ENCODE measurements at places on chromosomes 11 and 22.

DNA sequence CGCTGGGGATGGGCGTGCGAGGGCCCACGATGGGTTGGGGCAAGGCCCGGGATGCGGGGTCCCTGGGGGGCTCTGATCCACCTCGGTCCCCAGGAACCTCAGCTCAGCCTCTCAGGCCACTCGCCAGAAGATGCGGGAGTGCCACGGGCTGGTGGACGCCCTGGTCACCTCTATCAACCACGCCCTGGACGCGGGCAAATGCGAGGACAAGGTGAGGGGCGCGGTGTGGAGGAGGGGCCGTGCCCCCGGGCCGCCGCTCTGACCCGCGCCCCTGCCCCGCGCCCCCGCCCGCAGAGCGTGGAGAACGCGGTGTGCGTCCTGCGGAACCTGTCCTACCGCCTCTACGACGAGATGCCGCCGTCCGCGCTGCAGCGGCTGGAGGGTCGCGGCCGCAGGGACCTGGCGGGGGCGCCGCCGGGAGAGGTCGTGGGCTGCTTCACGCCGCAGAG is 6.3 kb downstream of the PKP3 start:
- no peak for DNase-seq

- DNase-seq = no peak
Measured at GRCh38 chr11:66329165-66329673, 7.0 kb downstream of the RIN1 start.

GRCh38 chr22:43996170-43996980 is 27.7 kb upstream of the PARVB start:
- no peak for DNase-seq

DNA sequence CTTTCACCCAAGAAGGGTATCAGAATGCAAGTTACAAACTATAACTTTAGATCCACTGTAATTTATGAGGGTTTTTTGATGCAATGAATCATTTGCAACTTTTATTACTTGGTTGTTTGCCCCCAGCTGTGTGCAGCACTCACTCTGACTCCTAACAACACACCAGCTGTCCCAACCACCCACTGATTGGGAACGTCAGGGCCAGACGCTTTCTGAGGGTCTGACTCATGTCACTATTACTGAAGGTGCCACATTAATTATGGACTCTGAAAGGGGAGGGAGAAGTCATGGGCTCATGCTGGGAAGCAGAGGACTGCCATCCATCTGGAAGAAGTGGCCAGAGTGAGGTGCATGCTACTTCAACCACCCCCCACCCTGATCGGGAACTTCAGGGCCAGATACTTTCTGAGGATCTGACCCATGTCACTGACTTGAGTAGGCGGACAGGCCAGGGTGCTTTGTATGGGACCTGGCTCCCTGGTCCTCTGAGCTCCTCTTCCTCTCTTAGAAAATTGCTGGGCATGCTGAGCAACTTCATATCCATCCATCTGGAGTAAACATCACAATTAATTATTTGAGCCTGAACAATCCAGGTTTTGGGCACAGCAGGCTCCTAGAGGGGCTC is 44.9 kb upstream of the DRD2 start:
- DNase-seq = no peak

GRCh38 chr11:94790661-94791180 is 22.6 kb downstream of the AMOTL1 start:
- no peak for DNase-seq

DNA sequence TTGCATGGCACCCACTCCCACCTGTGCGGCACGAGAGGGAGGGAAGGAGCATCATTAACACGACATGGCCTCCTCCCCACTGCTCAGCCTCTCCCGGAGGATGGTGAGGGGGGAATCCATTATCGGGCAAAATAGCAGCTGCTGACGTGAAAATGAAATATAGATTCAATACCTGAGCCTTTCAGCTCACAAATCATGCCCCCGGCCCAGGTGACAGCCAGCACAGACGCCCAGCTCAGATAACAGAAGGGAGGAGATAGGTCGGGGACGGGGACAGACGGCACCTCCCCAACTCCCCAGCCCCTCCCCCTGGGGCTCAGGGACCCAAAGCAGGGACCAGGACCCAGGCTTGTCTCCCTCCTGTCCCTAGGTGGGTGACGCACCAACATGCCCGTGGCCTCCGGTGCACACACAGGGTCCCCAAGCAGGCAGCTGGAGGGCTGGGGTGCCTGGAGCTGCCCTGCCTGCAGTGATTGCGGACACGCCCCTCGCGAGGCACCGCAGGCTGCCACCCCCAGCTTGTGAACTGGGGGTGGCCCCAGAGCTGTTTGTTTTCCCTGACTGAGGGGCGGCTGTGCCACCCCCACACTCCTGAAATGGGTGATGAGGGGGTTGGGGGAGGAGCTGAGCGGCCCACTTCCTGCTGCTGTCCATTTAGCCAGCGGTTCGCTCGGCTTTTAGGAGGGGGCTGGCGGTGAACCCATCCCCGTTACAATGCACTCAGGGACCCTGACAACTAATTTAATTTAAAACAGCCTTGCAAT is 31.7 kb downstream of the FLRT1 start:
- DNase-seq = no peak

DNA sequence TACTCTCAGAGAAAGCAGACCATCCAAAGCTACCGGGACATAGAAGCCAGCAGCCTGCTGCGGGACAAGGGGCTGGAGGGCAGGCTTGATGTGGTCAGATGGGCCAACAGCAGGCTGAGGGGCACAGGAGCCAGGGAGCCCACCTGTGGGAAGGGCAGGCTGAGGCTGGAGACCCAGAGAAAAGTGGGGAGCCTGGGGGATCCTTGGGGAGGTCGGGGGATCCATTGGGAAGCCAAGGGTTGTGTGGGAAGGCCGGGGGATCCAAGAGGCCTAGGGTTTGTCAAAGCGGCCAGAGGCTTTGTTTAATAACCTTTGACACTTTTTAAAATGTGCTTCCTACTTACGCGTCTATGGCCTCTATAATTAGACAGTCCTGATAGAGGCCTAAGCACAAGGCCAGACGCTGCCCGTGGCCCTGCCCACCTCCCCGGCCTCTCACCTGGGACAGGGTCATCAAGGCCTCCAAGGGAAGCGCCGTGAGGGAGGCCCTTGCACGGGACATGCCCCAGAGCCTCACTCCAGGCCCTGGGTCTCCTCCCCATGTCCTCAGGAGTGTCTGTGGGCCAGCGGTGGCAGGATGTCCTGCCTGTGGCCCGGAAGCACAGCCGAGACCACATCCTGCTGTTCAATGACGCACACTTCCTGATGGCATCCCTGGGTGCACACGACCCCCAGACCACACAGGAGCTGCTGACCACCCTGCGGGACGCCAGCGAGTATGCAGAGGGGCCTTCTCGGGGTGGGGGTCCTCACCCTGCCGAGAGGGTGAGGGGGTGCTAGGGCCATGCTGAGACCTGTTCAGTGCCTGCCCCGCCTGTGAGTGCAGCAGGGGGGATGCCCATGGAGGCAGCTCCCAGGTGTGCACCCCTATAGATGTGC is 8.6 kb upstream of the GTSE1 start:
- DNase-seq = no peak

GRCh38 chr11:5625281-5625680 is 480 bp downstream of the TRIM34 start:
- no peak for DNase-seq

DNA sequence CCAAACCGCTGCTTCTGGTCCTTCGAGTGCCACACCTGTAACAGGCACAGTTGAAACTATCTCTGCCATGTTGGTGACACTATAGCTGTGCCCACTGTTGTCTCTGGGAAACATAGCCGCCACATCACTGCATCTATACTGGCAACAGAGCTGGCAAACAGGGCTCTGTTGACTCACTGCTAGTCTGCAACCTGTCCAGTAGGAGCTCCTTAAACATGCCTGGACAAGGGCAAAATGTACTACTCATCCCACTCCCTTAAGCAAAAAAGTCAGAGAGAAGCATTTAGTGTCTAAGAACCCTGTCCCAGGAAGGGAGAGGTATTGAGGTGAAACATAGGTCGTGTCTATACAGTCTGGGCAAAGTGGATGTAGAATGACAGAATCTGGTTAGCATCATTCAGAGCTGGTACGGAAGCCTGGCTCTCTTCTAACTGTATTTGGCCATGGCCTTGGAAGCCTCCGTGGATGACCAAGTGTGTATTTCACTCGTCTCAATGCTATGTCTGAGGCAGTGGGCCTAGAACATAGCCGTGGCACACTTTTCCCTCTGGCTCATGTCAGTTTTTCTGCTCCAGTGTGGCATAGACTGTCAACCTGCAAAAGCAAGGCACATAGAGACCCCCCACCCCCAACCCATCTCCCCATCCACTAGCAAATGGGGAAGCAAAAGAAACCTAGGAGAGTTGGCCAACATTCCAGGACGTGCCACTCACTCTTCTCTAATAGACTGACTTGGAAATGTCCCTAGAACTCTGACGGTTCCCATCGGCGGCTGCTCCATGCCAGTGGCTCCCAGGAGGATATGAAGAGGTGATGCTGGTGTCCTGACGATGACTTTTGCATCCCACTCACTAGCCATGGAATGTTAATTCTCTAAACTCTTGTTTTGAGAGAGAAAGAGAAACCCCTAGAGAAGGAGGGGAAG is 21.4 kb upstream of the PISD start:
- DNase-seq = no peak

DNA sequence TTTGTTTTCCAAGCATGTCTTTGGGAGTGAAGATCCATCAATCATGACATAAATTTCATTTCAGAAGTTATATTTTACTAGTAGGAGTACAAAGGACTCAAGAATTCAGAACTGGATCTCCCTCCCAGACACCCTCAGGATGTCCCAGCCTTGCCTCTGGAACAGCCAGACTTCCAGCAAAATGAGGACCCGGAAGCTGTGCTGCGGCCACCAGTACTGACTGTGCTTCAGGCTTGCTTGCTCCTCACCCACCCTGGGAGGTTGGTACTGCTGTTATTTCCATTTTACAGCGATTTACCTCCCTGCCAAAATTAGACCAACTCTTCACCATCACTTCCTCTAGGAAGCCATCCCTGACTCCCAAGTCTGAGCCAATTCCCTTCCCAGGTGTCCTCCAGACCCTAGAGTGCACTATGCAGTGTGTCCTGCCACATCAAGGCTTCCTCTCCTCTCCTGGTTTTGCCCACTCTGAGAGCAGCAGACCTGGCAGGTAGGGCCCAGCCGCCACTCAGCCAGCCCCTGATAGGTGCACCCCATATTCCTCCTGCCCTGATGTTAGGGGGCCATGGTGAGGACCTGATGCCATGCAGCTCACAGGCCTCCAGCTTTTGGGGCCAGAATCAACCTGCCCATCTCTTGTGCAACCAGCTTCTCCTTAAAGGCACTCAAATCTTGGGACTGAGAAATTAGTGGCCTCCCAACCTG is 47.3 kb upstream of the WNT7B start:
- no peak for DNase-seq

- no peak for DNase-seq
Measured at GRCh38 chr11:60857378-60858232, 1.9 kb upstream of the PTGDR2 start.

GRCh38 chr11:131460931-131461330 is 90.5 kb downstream of the NTM start:
- DNase-seq = no peak

DNA sequence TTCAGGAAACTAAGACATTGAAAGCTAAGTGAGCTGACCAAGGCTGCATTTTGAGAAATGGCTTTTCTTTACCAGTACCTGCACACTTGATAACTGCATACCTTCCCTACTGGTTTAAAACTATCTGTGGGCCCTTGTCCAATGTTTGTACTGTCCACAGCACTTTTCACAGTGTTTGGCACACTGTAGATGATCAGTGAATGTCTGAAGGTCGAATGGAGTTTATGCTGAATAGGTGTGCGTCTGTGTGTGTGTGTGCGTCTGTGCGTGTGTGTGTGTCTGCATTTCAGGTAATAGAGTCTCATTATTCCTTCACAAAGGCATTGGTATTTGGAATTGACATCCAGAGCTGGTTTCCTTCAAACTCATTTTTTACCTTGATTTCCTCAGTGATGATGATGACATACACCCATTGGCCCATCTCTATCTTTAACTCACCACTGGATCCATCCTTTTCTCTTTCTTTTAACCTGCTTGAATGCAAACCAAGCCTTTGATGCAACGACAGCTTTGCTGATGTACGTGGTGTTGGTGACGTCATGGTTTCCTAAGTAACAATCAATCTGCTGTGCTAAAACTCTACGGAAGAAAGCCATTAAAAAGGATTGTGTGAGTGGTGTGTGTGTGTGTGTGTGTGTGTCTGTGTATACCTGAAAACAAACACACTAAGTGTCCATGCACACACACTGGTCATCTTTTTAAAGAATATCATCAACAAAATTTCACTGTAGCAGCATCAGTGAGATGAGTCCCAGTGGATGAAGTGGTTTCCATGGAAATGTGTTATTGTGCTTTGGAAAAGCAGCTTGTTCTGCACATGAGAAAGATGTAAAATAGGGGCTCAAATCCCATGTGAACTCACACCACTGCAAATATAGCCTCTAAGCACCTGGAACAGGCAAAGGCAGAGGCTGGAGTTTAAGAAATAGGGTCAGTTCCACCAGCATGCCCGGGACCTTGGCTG is 490.2 kb upstream of the B3GAT1 start:
- no peak for DNase-seq

GRCh38 chr11:113615773-113616172 is 90.3 kb downstream of the TMPRSS5 start:
- no peak for DNase-seq

GRCh38 chr11:96194581-96195374 is 148.2 kb downstream of the MAML2 start:
- DNase-seq = no peak

GRCh38 chr11:46896719-46897406 is 21.5 kb downstream of the LRP4 start:
- no peak for DNase-seq

GRCh38 chr11:67289651-67290479 is 762 bp downstream of the ANKRD13D start:
- no peak for DNase-seq

GRCh38 chr11:75428989-75429640 is 3.9 kb downstream of the KLHL35 start:
- DNase-seq = no peak

- no peak for DNase-seq
Measured at GRCh38 chr11:55732936-55733335, 40.3 kb upstream of the OR5D13 start.

DNA sequence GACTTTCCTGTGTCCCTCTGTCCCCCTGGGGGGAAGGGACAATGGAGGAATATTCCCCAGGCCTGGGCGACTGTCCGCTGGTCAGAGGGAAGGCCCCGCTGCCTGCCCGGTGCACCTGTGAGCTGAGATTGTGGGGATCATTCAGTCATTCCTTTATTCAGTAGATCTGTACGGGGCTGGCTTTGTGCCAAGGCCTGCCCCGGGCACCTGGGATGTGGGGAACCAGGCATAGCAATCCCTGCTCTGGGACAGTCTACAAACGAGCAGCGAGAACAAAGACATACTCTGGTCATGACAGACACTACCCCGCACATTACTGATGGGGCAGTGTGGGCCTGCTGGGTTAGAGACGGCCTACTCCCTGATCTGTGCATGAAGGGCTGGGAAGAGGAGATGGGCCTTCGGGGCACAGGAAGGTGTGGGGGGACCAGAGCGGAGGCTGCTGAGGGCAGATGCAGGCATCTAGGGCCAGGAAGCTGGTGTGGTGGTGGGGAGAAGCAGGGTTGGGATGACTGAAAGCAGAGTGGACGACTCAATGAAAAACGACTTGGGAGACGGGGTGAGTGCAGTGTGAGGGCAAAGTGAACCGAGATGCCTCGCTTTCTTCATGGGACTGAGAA is 1.8 kb upstream of the MYO7A start:
- DNase-seq = no peak

Data from pulmonary artery endothelial cell (primary cell).